NCI-H187 (cell line): ENCODE measurements at places on chromosomes 3 and 15.

GRCh38 chr15:63041974-63042876 lies at the start of gene TPM1:
TSS of gene TPM1 (plus strand) at chr15:63042747. CDS start at chr15:63042830, 83 bp downstream.
- DNase-seq, result no peak

GRCh38 chr15:41795996-41796856 lies 21.9 kb downstream of the MAPKBP1 start:
- DNase-seq, result no peak

DNA sequence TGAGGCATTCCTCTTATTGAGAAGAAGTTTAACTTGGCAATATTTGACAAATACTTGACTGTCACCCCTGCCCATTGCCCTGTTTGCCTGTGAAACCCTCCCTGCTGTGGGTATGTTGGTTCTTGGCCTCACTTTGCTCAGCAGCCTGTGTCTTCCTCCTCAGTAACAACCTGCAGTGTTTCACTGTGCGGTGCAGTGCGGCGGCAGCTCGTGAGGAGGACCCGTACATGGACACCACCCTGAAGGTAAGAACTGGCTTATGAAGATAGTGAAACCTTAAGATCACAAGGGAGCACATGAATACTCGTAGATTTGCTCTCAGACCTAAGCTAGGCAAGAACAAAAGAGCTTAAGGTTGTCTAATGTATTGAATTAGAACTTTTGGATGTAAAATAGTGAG lies 21.0 kb downstream of the HPS3 start:
- DNase-seq, result no peak

GRCh38 chr15:77507143-77507897 lies 86.6 kb downstream of the HMG20A start:
- no peak for DNase-seq

DNA sequence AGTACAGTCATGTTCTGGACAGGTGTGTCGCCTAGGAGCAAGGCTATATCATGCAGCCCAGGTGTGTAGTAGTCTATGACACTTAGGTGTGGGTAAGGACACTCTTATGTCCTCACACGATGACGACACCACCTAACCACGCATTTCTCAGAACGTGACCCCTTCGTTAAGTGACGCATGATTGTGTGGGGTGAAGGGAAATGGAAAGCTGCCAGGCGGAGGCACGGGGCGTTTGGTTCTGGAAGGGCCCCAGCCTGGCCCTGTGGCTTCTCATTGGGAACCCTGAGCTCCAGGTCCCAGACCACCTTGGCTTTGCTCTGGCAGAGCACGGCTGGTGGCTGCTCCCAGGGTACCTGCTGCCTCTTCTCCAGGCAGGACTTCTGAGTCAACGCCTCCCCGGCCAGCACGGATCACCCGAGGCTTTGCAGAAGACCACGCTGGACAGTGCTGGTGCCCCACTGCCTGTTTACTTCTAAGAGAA lies 39.3 kb downstream of the FBLN2 start:
- DNase-seq, result no peak

DNA sequence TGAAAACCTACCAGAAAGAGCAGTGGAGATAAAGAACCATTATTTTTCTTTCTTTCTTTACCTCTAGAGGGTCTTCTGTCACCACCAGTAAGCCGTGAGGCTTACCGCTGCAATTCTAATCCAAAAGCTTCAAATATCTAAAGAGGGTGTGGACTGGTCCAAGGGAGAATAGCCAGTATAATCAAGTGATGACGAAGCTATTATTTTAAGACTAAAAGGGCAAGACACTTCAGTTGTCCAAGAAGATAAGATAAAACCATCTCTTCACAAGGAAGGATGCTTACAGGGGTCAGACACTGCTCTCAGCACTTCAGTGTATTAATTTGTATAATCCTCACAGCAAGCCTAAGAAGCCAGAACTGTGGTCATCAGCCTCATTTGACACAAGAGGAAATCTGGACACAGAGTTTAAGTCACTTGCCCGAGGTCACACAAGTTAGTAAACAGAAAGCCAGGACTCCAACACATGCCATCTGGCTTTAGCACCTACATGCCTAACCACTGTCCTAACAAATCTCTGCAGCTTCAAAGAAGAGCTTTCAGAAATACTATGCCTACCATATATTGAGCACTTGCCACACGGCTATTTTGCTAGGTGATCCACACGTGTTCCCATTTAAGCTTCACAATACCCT lies 14.6 kb downstream of the HDC start:
- DNase-seq, result no peak

DNA sequence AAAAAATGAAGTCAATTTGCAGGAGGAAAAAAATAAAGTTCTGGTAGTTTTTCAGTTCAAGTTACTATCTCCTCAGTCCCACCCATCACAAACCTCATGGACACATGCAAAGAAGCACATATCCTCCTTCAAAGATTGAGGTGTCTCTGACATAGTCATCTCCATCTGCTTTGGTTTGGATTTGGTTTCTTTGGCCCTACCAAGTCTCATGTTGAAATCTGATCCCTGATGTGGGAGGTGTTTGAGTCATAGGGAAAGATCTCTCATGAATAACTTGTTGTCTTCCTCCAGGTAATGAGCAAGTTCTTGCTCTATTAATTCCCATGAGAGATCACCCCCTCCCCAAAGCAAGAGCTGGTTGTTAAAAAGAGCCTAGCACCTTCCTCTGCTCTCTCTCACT lies 446.8 kb downstream of the IGSF11 start:
- no peak for DNase-seq
